ENCODE measurements at places on chromosomes 1 and 21.

DNA sequence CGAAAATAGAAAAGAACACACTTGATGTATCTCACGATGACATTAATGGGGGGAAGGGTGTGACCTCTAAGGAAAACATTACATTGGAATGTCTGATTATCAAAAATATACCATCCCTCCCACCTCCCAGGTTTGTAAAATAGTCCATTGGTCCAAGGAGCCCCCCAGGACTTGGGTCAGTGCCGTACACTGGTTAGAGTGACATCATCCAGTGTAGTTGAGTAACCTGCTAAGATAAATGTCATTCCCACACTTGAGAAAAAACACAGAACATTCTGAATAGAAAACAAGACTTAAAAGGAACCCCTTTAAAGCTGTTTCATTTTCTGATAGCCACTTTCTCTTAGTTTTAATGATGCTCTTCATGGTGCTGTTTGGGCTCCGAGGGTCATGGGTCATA, 15.2 kb downstream of the DDX20 start:
- no peak for DNase-seq

DNA sequence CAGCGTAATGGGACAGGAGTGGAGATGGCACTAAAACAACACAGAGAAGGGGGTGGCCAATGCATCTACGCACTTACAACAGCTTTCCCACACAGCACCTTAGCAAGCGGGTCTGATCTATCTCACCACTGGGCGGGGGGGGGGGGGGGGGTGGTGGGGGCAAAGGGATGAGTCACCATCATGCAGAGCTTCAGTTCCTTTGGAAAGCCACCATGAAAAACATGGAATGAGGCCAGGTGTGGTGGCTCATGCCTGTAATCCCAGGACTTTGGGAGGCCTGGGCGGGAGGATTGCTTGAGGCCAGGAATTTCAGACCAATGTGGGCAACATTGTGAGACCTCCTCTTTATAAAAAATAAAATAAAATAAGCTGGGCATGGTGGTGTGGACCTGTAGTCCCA, 47.2 kb downstream of the KLHDC7A start:
- no peak for DNase-seq

DNA sequence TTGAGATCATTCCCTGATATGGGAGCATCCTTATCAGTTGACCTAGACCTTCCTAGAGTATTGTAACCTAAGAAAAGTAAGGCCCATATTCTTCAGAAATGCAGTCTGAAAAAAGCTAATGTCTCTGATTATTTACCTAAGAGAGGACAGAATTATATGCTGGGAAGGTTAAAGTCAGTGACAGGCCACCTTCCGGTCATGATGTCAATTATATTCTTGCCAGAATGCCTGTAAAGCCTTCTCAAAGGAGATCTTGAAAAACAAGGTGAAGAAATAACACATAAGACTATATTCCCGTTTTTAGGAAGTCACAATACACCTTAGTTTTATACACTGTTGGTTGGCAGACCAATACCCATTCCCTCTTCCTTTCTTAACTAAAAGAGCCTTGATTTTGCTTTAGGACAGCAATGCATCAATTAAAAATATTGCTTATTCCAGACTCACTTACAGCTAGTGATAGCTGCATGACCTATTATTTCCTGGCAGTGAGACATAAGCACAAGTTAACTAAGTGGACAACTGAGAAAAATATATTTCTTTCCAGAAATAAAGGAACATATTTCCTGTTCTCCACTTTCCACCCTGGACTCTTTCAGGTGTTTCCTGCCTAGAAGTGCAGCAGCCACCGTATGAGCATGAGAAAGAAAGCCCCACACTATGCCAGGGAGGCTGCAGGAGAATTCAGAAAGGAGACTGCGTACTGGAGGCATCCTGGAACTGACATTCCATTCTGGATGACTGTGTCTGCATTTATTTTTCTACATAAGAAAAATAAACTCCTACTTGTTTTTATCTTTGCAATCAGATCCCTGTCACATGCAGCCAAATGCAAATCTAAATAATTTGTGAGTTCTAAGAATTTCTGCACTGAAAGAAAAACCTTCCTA, 332.9 kb upstream of the PTBP2 start:
- no peak for DNase-seq

- no peak for DNase-seq
Observed at GRCh38 chr1:157081707-157082106, 17.9 kb downstream of the ETV3L start.

DNA sequence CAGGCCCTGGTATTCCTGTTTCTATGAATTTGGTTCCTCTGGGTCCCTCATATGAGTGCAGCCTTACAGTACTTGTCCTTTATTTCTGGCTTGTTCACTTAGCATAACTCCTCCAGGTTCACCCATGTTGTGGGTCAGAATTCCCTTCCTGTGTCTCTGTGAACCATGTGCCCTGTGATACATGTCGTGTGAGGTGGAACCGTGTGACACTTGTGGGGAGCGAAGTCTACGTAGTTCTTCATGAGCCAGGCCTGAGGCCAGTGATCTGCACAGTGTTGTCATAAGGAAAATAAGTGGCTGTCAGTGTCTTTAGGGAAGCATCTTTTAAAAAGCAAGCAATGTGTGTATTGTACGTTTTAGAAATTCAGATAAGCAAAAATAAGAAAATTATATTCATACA, 122.8 kb downstream of the GALNT2 start:
- no peak for DNase-seq

GRCh38 chr1:202288177-202288576, 53.6 kb downstream of the UBE2T start:
- no peak for DNase-seq

DNA sequence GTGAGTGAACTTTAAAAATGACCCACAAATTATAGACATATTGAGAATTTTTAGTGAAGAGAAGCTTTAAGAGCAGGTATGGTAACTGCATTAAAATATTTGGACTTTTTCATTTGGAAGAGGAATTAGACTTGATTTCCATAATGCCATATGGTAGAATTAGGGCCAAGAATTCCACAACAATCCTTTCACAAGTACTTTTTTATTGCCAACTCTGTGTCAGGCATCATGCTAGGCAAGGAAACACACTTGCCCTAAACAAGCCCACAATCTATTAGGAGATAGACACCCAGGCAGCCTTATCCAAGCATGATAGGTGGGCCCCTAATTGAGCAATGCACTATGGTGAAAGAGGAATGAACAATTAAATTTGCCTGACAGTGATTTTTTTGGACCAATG, 353.0 kb downstream of the TGFB2 start:
- DNase-seq = no peak

DNA sequence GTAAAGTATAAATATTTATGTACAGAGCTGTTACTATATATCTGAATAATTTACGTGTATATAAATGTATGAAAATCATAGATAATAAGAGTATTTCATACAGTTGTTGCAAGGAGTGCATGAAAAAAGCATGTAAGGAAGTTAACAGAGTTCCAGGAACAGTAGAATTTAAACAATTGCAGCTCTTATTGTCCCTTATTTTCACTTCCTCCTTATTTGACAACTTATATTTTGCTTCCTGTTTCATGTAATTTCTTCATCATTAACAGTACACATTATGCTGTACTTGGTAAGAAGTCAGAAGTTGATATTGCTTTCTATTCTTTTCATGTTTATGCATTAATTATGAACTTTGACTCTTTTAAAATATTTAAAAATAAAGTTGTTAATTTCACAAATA, 681.5 kb downstream of the LRRIQ3 start:
- DNase-seq = no peak

DNA sequence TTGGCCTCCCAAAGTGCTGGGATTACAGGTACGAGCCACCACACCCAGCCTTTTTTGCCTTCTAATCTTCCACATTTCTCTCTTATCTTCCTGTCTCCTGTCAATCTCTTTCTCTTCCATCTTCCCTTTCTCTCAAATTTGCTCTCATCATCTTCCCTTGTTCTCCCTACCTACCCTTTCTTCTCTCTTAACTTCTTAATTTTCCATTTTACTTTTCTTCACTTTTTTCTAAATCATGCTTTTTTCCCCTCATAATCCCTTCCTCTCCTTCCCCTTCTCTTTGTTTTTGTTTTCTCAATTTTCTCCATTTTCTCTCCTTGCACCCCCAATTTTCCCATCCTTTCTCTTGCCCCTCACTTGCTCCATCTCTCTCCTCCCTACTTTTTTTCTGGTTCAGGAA, 545.7 kb downstream of the OMA1 start:
- DNase-seq = no peak

DNA sequence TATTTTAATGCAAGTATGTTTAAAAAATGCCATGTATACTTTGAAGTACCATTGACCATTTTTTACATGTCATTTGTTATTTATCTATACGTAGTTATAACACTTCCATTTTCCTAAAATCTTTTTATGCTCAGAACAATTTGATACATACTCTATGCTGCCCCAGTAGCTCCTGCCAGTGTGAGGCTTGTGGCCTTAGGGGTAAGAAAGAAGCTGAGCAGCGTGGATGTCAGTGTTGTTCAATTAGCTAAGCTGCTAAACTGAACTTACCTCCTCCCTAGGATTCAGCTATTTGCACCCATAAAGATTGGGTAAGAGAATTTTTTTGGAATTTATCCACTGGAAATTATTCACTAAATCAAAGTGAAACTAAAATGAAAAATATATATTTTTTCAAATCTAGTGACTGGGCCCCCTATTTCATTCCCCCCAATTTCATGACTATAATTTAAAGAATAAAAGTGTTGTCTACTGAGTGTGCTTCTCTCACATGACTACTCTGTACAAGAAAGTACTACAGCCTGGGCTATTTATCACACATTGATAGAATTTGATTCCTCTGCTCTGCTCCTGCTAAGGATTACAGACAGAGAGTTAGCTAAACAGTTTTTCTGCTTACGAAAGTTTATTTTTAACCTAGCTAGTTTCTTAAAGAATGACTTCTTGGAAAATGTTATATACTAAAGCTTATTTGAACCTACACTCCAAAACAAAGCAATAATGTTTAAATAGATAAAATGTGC, 1030.3 kb upstream of the ADGRL4 start:
- no peak for DNase-seq

DNA sequence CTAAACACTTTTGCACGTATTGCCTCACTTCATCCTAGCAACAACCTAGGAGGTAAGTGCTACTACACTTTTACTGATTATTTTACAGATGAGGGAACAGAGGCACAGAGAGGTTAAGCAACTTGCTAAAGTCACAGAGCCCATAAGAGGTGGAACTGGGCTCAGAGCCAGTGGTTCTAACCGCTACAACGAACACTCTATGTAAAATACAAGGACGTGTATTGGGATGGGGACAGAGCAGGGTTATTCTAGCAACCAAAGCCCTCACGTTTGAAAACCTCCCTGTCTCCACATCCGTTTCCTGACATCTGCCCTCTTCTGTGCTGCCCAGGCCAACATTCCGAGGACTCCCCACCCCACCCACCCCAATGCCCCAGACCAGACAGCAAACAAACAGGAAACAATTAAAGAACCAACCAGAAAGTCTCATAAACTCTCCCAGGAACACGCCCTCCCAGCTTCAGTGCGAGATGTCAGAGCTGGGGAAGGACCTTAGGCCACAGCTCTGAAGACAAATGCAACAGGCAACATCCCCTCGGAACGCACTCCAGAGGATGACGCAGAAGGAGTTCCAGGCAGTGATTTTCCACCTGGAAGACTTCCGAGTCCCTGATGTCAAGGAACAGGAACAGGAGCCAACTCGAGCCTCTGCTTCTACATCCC, 41.1 kb downstream of the GLIS1 start:
- no peak for DNase-seq

GRCh38 chr1:25899792-25900191, 6.4 kb downstream of the STMN1 start:
- no peak for DNase-seq

- DNase-seq = no peak
Observed at GRCh38 chr21:28113718-28114117, 879.0 kb downstream of the LTN1 start.

GRCh38 chr1:234437423-234438171, 41.4 kb downstream of the TARBP1 start:
- DNase-seq = no peak

- no peak for DNase-seq
Observed at GRCh38 chr21:21860888-21861287, 862.7 kb downstream of the NCAM2 start.

GRCh38 chr21:46189213-46189958, 5.1 kb upstream of the SPATC1L start:
- DNase-seq = no peak

DNA sequence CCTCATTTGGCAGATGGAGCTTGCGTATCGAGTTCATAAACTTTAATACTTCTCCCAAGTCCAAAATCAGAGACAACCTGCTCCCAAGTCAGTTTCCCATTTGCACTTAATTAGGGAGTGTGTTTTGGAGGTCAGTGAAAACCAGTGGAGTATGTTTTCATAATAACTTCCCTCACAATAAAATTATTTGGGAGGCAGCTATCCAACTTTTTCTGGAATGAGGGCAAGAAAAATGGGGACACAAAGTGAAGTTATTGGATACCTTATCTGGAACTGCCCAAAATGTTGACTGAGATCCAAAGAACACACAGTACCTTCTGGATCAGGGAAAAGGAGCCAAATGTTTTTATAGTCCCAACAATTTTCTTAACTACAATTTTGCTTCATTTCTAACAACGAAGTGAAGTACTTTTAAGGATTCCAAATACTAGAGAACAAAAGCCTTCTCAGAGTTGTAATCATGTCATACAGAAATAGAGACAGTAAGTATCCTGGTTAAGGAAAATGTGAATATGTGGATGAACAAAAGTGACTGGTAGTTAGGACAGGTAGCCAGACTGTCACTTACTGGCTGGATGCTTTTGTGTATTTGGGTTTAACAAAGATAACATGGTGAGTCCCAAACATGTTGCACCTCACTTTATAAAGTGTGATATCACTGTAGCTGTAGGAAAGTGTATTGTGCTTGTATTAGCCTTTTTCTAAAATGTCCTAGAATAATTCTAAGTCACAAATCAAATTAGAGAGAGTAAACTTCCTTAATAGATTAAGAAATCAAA, 325.0 kb downstream of the HLX start:
- no peak for DNase-seq

- no peak for DNase-seq
Observed at GRCh38 chr1:65904681-65905083, 112.0 kb downstream of the PDE4B start.

DNA sequence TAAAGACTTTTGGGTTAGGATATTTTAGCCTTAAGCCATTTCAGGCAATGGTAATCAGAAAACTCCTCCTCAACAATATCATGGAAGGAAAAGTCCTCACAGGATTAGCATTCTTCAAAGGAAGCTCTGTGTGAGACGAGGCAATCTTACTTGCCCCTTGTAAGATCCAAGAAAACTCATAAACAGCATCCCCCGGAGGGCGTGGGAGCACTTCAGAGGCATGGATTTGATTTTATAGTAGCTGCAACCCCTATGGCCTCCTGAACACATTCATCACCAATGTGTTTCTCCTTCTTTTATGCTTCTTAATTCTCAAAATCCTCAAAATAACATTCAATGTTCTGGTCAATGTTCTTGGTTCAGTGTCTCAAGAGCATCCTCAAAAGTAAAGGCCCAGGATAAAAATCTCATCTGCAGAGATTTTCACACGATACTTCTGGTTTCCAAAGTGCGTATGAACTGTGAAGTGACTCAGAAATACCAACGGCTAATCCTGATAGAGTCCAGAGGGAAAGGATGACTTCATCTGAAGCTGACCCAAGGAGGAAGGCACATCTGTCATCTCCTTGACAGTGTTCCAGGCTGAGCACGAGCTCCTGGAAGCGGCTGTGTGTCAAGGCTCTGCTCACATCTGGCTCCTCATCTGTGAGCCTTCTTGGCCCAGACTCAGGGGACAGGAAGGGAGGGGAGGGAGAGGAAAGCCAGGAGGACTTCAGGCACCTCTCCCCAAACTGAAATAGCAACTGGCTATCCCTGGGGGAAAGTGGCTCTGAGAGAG, 49.3 kb upstream of the PSEN2 start:
- peak; percentile 63 for DNase-seq

All from 8988T (cell line).